ENCODE measurements at places on chromosomes 7 and 10.

DNA sequence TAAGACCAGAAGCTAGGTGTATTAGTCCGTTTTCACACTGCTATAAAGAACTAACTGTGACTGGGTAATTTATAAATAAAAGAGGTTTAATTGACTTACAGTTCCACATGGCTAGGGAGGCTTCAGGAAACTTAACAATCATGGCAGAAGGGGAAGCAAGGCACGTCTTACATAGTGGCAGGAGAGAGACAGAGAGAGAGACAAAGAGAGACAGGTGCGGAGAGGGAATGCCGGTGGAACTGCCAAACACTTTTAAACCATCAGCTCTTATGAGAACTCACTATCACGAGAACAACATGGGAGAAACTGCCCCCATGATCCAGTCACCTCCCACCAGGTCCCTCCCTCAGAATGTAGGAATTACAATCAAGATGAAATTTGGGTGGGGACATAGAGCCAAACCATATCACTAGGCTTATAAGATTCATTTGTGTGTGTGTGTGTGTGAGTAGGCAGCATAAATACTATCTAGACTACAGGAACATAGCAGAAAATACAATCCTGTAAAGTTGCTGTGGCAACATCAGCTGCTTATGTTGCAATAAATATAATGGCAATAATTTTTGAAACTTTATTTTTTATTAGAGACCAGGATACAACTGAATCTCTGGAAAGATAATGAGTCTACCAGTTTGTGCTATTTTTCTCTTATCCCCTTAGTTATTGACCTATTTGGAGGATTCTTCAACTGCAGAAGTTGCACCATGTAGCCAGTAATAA lies 77.1 kb downstream of the NRF1 start:
- DNase-seq = no peak

DNA sequence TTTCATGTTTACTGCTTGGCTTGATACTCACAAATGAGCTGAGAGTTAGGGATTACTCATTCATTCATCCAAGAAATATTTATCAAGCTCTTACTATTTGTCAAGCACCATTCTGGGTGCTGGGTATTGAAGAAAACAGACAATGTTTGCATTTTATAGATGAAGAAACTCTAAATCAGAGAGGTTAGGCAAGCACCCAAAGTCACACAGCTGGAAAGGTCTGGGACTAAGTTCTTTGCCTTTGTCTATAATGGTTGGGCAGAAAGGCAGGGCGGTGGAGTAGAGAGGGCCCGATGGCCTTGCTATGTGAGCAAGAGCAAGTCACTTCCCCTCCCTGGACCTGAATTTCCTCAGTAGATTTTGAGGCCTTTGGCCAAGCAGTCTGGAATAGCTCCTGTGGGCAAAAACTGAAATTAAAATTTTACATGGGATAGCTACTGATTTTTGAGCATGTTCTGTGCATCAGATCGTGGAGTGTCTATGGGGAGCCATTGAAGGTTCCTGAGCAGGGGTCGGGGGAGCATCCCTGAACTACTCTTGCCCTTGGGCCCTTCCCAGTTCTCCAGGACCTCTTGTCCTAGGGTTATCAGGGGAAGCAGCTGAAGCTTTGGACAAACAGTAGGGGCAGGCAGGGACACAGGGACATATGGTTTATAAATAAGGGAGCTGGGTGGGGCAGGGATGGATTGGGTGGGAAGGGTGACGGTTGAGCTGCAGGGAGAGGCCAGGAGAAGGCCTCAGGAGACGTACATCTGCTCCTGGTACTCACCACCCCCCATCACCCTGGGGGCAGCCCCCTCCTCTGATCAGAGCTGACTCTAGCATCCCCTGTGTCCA lies 23.3 kb downstream of the AQP1 start:
- no peak for DNase-seq

GRCh38 chr7:140676306-140676705 lies 3.6 kb downstream of the ADCK2 start:
- DNase-seq = peak; percentile 75

DNA sequence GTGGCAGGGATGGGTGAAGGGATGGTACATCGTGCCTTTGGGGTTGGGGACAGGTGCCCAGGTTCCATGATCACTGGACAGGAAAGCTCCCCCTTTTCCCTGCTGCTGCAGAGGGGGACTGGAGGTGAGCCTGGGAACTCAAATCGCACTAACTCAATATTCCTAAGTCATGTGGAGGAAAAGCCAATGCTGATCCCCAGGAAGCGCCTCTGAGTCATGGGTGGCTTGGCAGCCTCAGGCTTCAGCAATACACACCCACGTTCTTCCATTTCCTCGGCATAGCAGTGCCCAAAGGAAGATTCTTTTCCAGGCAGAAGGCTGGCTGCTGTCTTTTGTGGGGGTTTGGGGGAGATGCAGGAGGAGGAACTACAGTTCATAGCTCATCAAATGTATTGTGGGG lies 165.8 kb downstream of the CCDC3 start:
- DNase-seq = no peak

GRCh38 chr10:64365663-64366062 lies 844.5 kb downstream of the REEP3 start:
- no peak for DNase-seq

Data from GM20000 (cell line).